Posterior cingulate gyrus (tissue), 11 donors: ENCODE measurements at places on chromosomes 16 and 17.

DNA sequence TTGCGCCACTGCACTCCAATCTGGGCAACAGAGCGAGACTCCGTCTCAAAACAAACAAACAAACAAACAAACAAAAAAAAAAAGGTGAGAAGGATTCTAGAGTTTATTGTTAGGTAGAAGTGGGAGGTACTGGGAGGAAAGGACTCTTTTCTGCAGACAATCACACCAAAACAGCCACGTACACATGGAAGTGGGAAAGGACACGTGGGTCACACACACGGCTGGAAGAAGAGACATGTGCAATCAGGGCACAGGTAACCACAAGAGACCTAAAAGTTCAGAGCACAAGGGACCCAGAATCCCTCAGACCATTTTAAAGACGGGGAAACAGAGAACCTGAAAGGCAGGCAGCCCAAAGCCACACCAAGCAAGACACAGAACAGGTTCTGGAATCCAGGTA is 20.5 kb downstream of the XYLT1 start:
- no peak for DNase-seq

- DNase-seq, result no peak
Measured at GRCh38 chr17:19265755-19266154, 28.6 kb downstream of the EPN2 start.

GRCh38 chr17:30345527-30346075 is 11.7 kb upstream of the TMIGD1 start:
- DNase-seq, result no peak

- DNase-seq, result no peak
Measured at GRCh38 chr16:83704656-83705055, 103.1 kb upstream of the HSBP1 start.

DNA sequence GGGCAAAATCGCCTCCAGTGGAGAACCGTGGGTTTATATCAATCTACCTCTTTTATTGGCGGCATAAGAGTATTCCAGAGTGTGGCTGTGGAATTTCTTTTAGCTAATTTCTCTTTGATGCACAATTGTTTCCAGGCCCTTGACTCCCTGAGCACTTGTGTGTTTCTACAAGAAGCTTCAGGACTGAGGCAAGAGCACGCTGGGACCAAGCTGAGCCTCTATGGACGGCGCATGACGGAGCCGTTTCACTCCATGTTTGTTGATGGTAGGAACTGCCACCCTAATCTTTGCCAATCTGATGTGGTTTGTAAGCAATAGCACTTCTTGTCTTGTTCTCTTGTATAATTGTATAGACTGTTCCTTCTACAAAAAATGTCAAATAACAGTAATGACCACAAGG is 11.2 kb upstream of the ANKRD40CL start:
- DNase-seq, result no peak

GRCh38 chr17:66946251-66946650 is 18.3 kb upstream of the CACNG4 start:
- no peak for DNase-seq

GRCh38 chr17:40517981-40518380 is 16.6 kb upstream of the TNS4 start:
- no peak for DNase-seq

- peak; percentile 25 for DNase-seq
Measured at GRCh38 chr17:66373944-66374817, 71.8 kb downstream of the PRKCA start.

- peak; percentile 57 for DNase-seq
Measured at GRCh38 chr17:81566461-81567126, 14.4 kb upstream of the FAAP100 start.

DNA sequence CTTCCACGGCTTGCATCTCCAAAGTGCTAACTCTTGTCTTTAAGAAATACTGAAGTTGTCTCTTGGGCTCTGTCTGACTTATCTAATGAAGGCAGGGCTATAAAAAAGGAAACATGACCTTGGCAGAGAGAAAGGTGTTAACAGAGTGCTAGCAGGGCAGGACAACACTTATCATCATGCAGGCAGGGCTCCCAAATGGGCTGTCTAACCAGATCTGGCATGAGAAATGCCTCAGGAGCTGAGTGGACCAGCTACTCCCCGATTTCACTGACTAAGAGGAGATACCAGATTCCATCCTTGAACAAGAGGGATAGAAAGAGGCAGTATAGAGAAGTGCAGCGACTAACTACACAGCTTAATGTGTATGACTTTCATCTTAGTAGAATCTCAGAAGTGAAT is 32.6 kb downstream of the PMP22 start:
- no peak for DNase-seq

GRCh38 chr17:44779211-44780025 is 20.6 kb downstream of the ADAM11 start:
- peak; percentile 88 for DNase-seq

- DNase-seq, result no peak
Measured at GRCh38 chr17:50845240-50846147, 10.1 kb downstream of the WFIKKN2 start.

GRCh38 chr17:73304971-73305812 is 6.6 kb downstream of the CDC42EP4 start:
- DNase-seq, result no peak

DNA sequence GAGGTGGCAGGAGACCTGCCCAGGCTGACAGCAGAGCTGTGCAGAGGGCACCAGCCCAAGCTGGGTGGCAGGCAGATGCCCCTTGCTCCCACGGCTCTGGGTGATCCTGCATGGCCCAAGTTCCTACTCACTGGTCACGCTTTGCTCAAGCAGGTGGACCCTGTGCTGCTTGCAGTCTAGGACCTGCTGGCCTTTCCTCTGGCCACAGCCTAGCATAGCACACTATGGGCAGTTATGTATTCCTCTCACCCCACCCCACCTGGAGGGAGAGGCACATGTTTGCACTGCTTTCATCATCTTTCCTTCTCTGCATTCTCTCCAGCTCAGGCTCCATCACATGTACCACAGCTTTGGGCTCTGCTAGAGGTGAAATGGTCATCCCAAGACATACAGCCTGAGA is 19.6 kb upstream of the SREBF1 start:
- DNase-seq, result no peak

DNA sequence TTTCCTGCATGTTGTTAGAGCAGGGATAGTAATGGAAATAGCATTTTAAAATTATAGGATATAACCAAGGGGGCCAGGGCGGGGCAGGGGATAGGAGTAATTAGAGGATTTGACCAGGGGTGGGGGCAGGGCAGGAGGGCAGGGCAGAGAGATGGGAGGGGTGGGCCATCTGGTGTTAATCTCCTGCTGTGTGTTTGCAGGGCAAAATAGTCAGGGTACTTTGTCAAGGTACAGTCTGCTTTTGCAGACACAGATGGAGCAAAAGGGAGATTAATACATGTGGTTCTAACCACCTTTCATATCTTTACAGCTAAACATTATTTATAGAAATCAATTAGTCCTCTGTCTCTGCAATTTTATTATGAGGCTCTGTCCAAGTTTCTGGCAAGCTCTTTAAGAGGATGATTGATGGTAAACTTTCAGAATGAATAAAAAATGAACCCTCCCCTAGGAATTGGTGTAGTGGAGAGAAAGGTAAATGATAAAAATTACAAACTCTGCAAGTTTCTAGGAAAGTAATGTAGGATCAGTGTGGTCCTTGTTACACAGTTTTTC is 6.6 kb downstream of the ANKFN1 start:
- no peak for DNase-seq

DNA sequence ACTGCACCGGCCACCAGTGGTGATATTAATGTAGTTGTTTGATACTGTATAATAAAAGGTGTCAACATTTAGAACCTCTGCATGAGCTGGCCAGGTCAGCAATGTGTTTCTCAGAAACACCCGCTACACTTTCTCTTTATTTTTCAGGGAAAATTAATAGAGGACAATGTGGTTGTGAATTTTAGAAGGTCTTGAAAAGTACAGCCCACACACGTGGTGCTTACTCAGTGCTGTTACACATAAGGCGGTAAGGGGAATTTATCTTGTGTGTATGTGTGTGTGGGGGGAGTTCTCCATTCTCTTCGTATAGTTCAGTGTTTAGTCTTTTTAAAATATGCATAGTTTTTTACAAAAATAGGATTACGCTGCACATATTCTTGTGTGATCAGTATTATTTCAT is 4.4 kb upstream of the ZFP1 start:
- DNase-seq, result no peak

GRCh38 chr17:73452009-73452408 is 140.2 kb upstream of the CDC42EP4 start:
- DNase-seq, result no peak

- DNase-seq, result no peak
Measured at GRCh38 chr17:48910370-48910769, 2.2 kb downstream of the UBE2Z start.

GRCh38 chr17:58531661-58532554 is 17.5 kb upstream of the MTMR4 start:
- DNase-seq, result peak; percentile 90

DNA sequence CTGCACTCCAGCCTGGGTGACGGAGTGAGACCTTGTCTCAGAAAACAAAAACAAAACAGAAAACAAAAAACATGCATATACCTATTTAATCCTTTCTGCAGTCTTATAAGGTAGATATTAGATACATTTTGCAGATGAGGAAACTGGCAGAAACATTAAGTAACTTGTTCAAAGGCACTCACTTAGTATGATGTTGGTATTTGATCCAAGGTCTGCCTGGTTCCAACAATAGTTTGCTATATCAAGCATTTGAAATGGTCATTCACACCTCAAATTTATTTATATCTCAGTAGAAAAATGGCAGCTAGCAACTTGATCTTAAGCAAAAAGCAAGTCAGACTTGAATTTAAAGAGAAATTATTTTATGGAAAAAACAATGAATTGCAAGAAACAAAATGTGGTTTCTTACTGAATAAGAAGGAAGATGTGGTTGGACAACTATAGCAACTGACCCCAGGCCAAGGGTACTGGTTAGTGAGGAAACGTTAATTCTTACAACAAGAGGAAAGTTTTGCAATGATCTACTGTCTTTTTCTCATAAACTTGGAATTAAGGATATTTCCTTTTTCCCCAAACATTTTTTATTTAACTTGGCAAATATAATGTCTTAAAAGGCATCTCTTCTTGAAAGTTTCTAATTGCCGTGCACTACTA is 19.7 kb downstream of the DHRS7B start:
- DNase-seq, result no peak

GRCh38 chr17:50239937-50240336 is 34.3 kb upstream of the TMEM92 start:
- DNase-seq, result no peak

DNA sequence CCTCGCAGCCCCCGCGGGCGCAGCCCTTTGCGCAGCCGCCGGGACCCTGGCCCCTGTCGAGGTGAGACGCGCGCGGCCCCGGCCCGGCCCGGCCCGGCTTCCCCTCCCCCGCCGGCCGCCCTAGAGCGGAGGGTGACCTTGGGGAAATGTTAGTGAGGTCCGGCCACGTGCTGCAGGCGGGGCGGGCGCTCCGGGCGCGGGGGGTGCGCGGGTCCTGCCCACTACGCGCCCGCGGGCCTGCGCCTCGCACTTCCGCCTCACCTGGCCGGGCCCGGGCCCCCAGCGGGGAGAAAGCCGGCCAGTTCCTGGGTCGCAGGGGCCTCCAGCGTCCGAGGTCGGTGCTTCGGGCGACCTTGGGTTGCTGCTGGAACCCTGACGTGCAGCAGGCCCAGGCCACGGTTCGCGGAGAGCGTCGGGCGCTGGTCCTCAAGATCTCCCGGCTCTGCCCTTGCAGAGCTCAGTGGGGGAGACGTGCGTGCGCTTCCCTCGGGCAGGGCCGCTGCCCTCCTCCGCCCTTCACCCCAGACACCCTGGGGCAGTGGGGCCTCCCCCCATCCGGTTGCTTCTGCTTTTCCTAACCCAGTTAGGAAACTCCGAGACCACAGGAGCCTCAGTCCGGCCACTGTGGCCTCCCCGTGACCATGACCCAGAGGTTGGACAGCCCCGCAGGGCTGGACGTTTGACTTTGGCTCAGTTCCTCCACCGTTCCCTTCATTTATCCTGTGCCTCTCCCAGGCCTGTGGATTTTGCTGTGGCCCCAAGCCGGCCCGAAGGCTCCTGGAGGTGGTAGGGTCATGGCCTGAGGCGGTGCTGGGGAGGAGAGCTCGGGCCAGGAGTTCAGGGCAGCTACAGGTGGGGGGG is 791 bp downstream of the MCRIP2 start:
- peak; percentile 50 for DNase-seq

DNA sequence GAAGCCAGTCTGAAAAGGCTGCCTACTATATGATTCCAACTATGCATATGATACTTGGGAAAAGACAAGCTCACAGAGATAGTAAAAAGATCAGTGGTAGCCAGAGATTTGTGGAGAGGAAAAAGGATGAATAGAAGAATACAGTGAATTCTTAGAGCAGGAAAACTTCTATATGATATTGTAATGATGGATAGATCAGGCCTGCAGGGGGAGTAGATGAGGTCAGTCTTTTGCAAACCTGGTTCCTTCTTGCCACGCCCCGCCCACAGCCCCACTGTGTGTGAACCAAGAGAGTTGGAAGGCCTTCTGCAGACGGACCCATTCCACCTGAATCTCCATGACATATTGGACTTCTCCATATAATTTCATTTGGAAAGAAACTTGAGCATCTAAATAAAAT is 761 bp upstream of the CCL8 start:
- no peak for DNase-seq

DNA sequence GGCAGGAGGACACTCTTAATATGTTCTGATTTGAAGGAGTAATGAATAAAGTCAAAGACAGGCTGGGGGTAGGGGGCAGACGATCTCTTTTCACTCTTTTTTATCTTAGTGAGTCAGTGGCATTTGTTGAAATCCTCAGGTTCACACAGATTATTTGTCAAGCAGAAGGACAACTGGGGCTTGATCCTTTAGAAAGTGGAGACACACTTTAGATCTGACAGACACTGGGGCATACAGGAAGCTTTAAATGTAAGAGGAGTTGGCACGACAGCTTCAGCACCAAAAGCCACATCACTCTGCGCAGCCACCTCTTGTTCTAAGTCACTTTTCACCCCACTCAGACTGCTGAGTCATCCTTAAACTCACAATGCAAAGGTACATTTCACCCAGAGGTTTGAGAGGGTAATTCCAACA is 121.5 kb downstream of the STXBP4 start:
- DNase-seq, result no peak
